Stimulated activated CD8-positive, alpha-beta memory T cell treated with anti-CD3 and anti-CD28 coated beads, Interleukin-2, amount 100 ng/mL, for 1 hour (primary cell): ENCODE measurements at places on chromosomes 12 and 14.
A peak's percentile ranks its signal among the peaks of the same experiment; 100 is the strongest.

GRCh38 chr12:19234171-19234704 lies 104.7 kb downstream of the PLEKHA5 start:
- no peak for DNase-seq

- DNase-seq: no peak
Observed at GRCh38 chr14:105602243-105602750, 75.9 kb downstream of the TMEM121 start.

- no peak for DNase-seq
Observed at GRCh38 chr12:105949391-105949790, 189.4 kb downstream of the NUAK1 start.

- peak; percentile 55 for DNase-seq
Observed at GRCh38 chr14:49893309-49894213, 679 bp downstream of the ARF6 start.

- DNase-seq: no peak
Observed at GRCh38 chr12:44677724-44678123, 198.4 kb downstream of the NELL2 start.

DNA sequence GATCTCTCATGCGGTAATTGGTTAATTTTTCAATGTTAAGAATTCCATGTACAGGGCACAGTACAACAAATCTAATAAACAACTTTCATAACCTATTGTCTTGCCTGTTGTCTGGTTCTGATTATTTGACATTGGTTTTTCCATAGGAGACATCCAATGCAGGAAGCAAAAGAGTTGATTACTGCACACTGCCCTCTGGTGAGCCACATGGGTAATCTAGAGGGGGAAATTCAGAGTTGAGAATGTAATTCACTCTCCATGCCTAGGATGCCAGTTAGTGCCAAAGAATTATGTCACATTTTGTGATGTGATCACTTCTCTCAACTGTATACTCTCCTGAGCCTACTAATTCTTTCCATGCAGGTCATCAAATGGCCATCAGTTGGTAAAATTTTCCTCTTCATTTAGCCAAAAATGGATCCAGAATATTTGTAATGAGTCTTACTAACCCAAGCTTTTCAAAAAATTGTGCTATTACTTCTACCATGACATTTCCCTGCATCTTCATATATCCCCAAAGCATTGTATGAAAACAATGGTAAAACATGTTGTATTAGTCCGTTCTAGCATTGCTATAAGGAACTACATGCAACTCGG lies 17.7 kb upstream of the CCDC91 start:
- no peak for DNase-seq

DNA sequence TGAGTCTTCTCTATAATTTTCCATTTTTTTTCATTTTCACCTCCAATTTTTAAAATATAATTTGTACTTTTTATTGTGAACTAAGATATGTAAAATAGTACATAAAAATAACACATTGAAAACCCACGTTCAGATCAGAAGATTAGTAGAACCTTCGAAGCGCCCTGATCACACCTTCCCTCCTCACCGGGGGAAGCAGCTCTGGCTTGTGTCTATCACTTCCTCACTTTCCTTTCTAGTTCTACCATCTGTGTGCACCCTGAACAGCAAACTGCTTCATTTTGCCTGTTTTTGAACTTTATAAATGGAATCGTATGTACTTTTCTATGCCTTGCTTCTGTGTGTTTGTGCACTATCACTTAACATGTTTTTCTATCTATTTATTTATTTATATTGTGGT lies 11.8 kb upstream of the CD27 start:
- DNase-seq: no peak

DNA sequence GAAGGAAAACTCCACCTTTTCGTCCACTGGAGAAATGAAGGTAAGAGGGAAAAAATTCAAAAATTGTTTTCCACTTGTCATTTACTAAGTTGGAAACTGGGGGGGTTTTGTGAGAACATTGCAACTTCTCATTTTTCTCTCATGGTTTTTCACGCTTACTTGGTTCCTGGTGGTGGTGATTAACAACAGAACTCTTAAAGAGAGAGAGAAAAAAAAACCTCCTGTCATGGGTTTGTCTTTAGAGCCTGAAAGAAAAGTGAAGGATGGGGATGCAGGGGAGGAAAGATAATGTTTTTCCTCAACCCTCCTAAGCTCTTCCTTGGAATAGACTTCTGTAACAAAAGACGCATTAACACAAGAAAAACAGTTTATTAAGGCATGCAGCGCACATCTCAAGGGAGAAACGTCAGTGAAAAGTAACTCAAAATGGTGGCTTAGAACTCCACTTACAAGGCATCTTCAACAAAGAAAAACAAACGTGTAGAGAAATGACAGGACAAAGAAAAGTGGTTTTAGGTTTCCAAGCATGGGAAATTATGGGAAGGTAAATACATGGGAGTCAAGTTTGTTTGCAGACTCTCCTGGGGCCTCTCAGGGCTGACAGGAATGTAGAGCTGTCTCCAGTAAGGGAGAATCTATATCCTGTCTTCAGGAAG lies 81.9 kb upstream of the ATF7IP start:
- no peak for DNase-seq

DNA sequence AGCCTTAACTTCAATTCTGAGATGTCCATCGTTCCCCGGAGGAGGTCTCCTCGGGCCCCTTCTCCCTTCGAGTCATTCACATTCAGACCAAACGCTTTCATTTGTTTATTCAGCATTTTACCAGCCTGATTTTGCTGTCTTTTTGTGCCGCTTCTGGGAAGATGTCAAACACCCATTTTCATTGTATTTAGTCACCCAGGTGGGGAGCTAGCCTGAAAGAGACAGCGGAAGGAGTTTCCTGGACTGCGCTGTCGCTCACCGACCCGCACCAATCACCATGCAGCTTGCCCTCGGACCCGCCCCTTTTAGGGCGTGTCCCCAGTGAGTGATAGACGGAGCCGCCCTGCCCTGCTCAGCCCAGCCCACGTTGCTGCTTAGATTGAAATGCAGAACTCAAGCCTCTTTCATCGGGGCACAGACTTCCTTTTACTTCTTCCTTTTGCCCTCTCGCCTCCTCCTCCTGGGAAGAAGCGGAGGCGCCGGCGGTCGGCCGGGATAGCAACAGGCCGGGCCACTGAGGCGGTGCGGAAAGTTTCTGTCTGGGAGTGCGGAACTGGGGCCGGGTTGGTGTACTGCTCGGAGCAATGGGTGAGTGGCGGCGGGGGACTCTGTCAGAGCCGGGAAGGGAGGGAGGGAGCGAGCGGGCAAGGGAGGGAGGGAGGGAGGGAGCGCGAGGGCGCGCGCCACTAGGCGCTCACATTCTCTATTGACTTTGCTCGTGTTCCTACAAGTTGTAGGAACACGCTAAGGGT lies at the start of gene PAX9:
PAX9 (plus strand) TSS at position 355 of the 752 bp plus-strand sequence; CDS start at position 585, 230 bp downstream.
- DNase-seq: no peak

- no peak for DNase-seq
Observed at GRCh38 chr12:115035535-115036107, 351.6 kb upstream of the TBX3 start.

DNA sequence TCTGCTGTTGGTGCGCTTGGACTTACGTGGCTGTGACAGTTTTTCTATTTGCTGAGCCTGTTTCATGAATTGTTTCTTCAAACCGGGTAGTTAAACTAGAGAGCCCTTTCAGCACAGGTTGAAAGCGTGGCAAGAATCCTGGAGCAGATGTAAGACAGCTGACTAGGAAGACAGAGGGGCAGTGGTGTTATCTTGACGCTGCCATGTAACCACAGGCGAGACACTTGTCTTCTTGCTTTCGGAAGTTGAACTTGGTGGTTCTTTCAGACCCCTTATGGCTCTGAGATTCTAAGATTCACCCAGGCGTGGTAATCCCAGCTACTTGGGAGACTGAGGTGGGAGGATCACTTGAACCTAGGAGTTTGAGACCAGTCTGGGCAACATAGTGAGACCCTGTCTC lies 4.3 kb downstream of the EMP1 start:
- no peak for DNase-seq

DNA sequence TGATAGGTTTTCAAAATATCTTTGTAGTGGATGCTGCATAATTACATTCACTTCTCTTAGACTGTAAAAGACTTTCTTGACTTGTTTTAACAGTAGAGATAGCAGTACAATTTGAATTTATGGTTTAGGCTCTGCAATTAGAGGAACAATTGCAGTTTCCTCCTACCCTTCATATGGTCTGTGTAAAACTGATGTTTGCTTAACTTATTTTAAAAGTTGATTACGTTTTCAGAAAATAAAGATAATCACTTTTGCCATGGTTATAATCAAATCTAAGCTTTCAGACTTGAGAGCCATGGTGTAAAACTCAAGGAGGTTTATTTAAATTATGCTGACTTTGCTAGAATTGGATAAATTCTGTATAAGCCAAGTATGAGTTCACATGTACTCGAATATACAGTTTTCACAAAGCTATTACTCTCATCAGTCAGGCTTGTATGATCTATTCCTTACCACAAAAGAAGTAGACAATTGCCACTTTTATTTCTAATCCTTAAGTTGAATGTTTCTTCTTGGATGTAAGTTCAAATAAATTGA lies 2.5 kb upstream of the MAPK1IP1L start:
- no peak for DNase-seq

- no peak for DNase-seq
Observed at GRCh38 chr14:73058922-73059673, 764 bp downstream of the RBM25 start.

DNA sequence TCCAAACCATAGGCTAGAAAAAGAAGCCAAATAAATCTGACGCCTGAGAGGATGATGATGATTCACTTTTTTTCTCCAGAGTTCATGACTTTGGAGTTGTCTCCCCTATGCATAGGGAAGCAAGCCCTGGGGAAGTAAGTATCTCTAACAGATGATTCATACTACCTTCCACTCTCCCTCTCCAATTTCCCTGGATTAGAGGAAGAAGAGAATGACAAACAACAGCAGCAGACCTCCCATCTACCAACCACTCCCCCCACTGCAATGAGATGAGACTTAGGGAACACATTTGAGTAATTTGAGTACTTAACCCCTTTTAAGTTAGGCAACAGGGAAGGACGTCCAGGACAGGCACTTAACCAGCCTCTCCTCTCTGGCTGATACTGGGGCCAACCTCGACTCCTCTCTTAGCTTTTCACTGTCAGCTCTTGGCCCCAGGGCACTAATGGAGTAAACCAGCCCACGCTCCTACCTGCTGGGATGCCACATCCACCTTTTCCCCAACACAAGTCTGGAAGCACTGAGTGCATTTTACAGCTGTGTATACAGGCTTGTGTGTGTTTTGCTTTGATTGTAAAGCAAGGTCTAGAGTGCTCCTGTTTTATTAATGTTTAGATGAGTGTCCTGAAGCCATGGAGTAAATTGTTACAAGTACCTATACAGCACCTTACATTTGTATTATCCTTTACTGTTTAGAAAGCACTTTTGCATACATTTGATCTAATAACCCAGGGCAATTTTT lies 180.7 kb downstream of the PHLDA1 start:
- no peak for DNase-seq

GRCh38 chr12:95767703-95768102 lies 22.9 kb downstream of the NTN4 start:
- no peak for DNase-seq

- DNase-seq: no peak
Observed at GRCh38 chr12:94602024-94602423, 48.3 kb downstream of the TMCC3 start.

GRCh38 chr12:26266881-26267280 lies 71.5 kb downstream of the SSPN start:
- no peak for DNase-seq

DNA sequence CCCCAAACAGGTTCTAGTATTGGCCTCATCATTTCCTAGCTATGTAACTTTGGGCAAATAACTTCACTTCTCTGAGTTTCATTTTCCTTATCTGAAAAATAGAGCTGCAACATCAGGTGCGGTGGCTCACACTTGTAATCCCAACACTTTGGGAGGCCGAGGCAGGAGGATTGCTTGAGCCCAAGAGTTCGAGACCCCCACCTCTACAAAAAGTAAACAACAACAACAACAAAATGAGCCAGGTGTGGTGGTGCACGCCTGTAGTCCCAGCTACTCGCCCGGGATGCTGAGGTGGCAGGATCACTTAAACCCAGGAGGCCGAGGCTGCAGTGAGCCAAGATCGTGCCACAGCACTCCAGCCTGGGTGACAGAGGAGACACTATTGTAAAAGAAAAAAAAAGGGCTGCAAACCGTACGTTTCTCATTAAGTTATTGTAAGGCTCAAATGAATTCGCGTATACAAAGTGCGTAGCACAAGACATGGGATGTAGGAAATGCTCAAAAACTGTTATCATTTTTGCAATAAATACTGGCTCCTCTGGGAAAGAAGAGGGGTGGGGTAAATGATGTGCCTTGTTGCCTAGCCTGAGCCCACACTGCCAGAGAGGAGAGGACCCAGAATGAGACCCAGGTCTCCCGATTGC lies 903 bp downstream of the C12orf76 start:
- no peak for DNase-seq

- no peak for DNase-seq
Observed at GRCh38 chr12:2053691-2054090, 904 bp downstream of the CACNA1C start.

- no peak for DNase-seq
Observed at GRCh38 chr12:72304751-72305150, 32.6 kb downstream of the TRHDE start.

DNA sequence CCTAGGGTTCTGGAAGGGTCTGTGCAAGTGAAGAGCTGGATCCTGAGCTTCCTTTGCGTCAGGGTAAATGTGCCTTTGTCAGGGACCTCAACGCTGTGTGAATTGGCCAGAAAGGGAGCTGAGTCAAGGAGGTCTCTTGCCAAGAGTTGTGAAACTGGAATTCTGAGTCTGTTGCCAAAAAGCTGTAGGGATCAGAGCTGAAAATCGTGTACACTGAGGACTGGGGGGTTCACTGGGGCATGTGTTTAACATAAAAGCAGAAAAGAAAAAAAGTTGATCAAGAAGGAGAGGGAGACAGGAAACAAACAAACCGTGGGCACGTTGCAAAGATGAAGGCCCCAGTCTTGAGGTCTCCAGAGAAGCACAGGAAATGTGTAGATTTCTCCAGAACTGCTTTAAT lies 1081.5 kb downstream of the VRK1 start:
- DNase-seq: no peak

- DNase-seq: peak; percentile 2
Observed at GRCh38 chr12:48296586-48297282, 54.0 kb downstream of the ZNF641 start.
